ENCODE measurements at places on chromosomes 7 and 10.

DNA sequence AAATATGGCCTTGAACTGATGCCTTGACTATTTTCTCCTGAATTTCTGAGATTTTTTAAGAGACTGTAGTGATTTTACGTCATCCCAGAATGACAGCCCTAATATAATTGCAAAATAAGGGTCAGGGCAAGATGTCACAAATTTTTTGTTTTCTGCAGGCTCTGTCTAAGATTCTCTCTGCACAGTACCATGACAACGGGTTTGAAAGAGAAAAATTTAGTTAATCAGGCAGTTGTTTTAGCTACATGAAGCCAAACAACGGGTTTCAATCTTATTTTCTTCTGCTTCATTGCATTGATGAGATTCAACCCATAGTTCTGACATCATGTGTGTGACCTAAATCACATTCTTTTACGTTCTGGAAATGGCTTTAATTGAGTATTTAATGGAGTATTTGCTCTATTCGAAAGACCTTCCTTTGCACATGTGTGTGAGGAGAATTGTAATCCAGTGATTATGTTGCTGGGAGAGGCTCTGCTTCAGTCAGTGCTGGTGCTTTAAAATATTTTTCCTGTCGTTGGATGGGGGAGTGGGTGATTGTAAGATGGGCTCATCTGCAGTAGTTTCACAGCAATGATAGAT is 118.0 kb upstream of the RHOBTB1 start:
- DNase-seq = no peak

DNA sequence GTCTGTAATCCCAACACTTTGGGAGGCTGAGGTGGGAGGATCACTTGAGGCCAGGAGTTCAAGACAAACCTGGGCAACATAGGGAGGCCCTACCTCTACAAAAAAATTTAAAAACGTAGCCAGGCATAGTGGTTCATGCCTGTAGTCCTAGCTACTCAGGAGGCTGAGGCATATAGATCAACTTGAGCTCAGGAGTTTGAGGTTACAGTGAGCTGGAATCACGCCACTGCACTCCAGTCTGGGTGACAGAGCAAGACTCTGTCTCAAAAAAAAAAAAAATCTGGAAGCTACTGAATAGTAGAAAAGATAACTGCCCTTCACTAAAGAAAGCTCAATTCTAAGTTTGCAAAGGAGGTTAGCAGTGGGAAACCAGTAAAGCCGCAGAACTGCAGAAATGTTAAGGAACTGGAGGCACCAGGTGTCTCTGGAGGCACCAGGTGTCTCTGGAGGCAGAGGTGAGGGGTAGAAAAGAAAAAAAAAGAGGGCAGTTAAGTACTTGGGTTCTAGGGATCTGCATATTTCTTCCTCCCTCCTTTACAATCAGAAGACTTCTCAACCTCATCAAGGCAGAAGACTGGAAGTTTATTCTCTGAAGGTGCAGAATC is 56.5 kb downstream of the RNLS start:
- DNase-seq = no peak

DNA sequence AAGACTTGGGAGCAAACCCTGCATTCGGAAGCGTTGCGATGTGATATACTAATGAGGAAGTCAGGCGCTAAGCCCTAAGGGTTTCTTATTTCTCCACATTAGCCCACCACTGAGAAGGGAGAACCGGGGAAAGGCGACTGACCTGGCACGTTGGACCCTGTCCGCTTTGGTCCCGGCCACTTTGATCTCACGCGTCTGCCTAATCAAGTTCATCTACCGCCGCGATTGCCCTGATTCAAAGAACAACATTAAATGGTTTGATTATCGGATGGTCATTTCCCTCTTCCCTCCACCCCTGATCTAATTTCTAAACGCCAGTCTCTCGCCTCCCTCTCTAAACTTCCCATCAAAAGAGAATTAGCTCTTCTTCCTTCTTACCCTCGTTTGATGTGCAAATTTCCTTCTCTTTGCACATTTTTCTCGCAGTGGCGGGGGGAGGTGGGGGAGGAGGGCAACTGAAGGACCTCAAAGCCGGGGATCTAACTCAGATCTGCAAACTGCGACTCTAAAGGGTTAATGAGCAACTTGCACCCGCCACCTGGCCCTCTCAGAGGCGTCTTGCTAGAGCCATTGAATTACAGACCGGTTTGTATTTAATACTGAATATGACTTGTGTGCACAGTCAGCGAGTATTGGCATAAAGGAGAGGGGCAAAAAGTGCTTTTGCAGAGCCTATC is 687 bp upstream of the DKK1 start:
- DNase-seq = no peak

DNA sequence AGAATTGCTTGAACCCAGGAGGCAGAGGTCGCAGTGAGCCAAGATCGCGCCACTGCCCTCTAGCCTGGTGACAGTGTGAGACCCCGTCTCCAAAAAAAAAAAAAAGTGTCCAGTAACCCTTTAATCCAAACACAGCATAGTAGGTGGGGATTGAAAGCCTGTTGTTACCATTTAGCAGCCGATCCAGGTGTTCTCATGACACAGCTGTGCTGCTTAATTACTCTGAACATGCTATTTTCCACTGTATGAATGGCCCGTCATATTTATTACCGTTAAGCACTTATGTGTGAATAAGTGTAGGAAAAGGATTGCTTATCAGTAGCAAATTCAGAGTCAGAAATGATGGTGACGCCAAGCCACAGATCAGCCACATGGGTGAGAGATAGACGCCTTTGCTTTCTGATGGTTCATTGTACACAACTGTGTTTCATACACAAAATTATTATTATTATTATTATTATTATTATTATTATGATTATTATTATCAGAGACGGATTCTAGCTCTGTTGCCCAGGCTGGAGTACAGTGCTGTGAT is 11.6 kb upstream of the ORAI2 start:
- DNase-seq = no peak

- DNase-seq = no peak
Observed at GRCh38 chr10:110717781-110718589, 73.8 kb downstream of the RBM20 start.

DNA sequence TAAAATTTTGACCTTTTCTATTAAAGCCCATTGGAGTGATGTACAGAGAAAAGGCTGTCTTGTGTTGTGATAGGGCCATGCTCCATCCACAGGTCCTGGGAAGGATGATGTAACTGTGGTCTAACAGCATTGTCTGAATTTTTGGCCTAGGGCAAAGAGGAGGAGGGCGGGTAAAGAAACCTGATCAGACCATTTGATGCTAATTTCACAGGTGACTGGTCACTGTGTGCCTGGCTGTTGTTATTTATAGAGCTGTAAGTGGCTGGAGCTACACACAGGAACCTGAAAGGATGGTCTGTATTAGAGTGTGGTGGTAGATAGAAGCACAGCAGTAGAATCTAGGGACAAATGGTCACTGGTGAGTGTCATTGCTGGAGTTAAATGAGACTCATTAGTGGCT is 182.1 kb downstream of the AUTS2 start:
- no peak for DNase-seq

DNA sequence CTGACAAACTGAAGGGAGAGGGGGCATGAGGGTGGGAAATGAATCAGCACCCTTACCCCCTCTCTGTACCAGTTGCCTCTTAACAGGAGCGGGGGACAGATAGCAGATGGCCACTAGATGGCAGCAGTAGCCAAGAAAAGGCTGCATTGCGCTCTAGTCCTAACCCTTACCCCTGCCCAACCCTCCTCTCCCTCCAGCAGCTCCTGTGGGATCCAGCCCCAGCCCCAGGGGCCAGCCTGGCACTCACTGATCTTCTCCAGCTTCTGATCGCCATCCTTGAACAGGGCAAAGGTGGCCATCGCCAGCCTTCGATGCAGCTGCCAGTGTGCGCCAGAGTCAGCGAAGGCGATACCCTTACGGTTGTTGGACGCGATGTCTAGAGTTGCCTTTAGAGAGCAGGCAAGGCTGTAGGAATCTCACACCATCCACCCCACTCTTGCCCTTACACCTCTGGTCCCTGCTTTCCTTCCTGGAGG is 2.2 kb downstream of the CYP17A1 start:
- DNase-seq = peak; percentile 87

- DNase-seq = no peak
Observed at GRCh38 chr10:87668324-87669074, 8.8 kb downstream of the PAPSS2 start.

- DNase-seq = no peak
Observed at GRCh38 chr10:22002591-22003176, 846 bp downstream of the DNAJC1 start.
